Activated naive CD4-positive, alpha-beta T cell treated with anti-CD3 and anti-CD28 coated beads, Interleukin-2, amount 10 ng/mL, durations not matched to agents 7 days and 5 days (primary cell): ENCODE measurements at places on chromosomes 6 and 20.

GRCh38 chr6:20936949-20937348 lies 402.7 kb downstream of the CDKAL1 start:
- DNase-seq = no peak

DNA sequence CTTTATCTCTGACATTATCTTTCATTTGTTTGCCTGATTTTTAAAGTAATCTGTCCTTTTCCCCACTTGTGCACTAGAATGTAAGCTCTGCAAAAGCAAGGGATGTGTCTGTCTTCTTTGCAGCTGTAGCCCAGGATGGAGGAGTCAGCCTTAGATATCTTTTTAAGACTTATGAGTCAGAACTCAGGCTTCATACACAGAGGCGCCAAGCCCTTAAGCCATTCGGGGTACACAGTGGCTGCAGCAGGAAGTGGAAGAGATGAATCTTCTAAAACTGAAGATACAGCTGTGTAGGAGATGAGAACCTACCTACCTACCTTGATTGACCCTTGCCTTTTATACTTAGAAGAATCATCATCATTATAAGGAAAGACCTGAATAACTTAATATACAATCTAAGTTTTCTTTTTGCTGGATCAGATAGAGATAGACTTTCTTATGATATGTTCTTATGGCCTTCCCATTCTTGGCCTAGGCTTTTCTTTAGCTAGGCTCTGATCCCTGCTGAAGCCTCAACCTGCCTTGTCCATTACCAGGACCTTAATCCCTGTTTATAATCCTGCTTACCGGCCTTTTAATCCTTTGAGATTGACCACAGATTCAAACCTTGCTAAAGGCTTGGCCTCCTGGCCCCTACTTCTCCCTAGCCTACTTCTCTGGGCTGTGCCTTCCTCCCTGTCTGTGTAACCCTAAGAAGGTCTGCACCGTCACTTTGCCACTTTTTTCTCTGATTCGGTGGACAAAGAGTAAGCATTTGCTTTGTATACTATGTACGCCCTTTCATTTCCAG lies 304.5 kb downstream of the PRL start:
- DNase-seq = no peak

GRCh38 chr6:50655848-50656453 lies 57.4 kb upstream of the TFAP2D start:
- no peak for DNase-seq

DNA sequence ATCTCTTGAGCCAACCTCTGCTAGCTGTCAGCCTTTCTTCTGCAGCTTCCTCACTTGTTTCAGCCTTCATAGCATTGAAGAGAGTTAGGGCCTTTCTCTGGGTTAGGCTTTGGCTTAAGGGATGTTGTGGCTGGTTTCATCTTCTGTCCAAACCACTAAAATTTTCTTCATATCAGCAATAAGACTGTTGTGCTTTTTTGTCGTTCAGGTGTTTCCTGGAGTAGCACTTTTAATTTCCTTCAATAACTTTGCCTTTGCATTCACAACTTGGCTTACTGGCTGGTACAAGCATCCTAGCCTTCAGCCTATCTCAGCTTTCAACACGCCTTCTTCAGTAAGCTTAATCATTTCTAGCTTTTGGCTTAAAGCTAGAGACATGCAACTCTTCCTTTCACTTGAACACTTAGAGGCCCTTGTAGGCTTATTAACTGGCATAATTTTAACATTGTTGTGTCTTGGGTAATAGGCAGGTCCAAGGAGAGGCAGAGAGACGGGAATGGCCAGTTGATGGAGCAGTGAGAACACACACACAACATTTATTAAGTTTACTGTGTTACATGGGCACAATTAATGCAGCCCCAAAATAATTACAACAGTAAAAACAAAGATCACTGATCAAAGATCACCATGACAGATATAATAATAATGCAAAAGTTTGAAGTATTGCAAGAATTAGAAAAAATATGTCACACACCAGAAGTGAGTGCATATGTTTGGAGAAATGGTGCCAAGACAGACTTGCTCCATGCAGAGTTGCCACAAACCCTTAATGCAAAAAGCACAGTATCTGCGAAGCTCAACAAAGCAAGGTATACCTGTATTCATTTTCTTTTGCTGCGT lies 98.6 kb downstream of the HIVEP1 start:
- peak; percentile 25 for DNase-seq

DNA sequence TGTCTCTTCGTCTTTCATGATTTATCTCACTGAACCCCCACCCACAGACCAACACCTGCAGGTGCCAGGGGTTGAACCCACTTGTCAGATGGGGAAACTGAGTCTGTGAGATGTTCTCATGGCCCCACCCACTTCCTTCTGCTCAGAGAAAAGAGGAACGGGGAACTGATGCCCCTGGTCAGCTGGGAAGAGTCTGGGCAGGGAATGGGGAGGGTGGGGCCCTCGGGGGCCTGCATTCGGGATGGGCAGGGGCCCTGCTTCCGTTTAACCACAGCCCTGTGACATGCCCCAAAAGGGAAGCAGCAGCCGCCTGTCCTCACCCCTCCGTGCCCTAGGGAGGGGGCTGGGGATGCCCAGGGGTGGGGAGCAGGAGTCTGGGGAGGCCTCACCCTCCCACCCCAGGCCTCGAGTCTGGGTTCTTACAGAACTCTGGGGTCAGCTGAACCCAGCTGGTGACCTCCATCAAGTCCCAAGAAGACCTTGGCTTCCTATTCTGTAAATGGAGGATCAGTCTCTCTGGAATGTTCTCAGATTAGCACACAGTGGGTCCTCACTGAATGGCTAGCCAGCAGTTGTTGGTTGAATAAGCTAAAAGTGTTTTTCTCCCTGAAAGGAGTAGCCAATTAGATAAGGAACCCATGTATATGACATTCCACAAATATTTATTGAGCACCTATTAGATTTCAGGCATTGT lies 81.5 kb downstream of the CEBPB start:
- DNase-seq = no peak

GRCh38 chr6:118468682-118469465 lies 79.2 kb upstream of the PLN start:
- DNase-seq = no peak

DNA sequence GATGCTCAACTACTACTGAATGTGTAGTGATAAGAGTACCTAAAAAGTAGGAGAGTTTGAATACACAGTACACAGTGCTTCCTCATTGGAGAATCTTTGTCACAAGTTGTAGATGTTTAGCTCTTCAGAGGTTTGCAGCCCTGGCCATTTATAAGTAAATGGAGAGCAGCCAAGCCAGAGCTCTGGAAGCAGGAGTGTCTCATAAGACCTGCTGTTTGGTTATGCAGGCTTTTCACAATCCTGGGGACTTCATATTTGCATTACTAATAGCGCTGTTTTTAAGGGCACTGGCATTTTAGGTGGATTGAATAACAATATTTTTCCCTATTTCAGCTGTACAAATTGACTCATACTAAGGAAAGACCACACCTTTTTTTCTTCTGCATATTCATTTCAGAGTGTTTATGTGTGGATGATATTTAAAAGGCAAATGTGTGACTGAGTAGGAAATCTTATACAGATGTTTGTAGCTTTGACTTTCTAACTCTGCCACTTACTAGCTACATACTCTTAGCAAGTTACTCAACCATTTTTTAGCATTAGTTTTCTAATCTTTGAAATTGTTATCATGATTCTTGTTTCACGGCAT lies 730.5 kb upstream of the MAP3K7 start:
- no peak for DNase-seq

- DNase-seq = no peak
These were observed 11.8 kb downstream of the DCBLD1 start for GRCh38 chr6:117494283-117494682.

DNA sequence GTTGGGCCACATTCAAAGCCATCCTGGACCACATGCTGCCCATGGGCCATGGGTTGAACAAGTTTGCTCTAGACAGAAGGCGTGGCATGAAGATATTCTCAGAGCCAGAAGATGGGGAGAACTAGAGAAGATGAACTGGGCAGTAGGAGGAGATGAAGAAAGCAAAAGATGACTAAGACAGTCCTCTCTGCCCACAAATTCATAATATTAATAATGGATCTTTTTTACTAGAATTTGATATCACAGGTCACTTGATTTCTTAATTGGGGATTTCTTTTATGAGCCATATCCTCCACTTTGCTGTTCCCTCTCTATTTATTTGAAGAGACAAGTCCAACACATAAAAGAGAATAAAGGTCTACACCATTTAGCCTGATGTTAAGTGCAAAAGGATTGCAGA lies 25.5 kb upstream of the EDN1 start:
- no peak for DNase-seq

DNA sequence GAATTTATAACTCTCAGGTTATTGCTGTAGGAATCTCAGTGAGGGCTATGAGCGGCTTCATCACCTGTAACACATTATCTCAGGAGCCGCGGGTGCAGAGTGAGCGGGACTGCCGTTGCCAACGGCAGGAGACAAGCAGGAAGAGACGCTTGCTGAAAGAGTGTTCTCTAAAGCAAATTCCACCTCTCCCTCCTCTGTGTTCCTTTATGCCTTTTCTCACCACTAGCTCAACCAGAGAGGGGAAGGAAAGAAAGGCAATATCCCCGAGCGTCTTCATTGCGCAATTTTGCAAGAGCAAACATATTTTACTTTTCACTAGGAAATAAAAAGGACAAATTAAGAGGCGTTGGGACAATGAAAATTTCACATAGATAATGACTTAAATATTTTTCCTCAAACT lies 185.2 kb upstream of the EXOC2 start:
- no peak for DNase-seq

DNA sequence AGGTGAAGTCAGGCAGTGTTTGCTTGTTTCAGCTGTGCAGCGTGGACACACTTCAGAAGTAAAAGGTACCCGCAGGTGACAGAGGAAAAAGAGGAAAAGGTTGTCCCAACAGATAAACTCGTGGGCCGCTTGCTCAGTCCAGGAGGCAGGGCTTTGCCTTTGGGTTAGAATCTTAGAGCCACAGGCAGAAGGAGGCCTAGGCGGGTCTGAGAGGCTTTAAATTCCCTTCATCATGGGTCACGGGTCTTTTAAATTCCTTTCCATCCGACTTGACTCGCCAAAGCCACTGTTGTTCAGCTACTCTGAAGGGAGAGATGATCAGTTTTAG lies 48.2 kb downstream of the AGPAT4 start:
- no peak for DNase-seq

DNA sequence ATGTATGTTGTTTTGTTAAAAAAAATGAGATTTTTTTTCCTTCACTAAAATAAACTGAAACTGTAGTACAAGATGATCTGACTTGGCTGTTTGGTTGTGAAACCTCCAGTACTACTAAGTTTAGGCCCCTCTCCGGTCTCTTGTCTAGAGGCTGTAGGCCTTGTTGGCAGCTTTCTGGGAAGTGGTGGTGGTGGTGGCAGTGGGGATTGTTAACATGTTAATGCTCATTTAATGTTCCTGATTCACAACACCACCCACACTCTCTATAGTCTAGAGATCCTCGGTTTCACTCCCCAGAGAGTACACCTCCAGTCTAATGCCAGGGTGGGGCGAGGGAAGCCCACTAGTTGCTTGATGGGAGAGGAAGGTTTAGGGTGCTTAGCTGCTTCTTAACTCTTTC lies 24.1 kb downstream of the STK4 start:
- peak; percentile 48 for DNase-seq

GRCh38 chr6:88538130-88538706 lies 372.1 kb upstream of the CNR1 start:
- DNase-seq = peak; percentile 26

DNA sequence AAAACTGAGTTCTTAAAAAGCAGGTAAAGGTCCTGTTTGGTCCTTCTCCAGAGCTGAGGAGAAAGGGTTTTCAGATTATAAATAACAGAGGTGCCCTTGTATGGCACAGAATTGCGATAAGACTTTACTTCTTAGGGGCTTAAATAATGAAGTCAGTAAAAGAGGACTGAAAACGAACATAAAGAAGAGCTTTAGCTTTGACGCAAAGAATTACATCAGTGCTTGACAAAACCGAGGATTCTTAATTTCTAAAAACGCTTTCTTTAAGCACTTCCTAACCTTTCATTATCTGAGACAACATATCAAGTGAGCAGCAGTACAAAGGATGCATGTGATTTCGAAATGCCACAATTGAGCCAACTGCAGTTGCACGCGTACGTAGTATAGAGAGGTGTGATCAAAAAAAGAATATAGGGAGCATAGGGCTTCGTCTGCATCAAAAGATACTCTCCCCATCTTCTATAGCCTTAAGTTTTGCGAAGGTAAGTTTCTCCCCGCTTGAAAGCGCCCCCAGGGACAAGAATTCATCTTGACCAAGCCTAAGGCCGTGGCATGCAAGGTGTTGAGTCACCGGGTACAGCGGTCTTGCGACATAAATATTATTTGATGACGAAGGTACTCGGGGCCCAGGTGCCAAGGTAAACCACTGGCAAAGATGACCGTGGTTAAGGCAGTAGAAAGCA lies 778 bp upstream of the LOC128125822 start:
- no peak for DNase-seq

DNA sequence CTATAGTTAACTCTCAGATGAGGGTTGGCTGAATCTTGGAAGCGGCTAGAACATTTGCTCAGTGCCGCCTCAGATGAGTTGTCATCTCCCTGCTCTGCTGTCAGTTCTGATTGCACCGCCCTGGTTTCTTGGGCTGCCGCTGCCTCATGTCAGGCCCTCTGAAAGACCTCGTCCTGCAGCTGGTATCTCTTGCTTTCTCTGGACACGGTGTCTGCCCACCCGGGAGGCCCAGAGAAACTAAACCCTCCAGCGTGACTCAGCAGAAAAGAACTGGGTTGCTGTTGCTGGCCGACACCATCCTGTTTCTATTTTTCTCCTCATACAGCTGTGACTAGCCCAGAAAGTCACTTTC lies 355.4 kb downstream of the CD83 start:
- DNase-seq = no peak

GRCh38 chr6:44151348-44152108 lies 7.1 kb upstream of the CAPN11 start:
- peak; percentile 85 for DNase-seq

- peak; percentile 30 for DNase-seq
These were observed 1.9 kb downstream of the SNX5 start for GRCh38 chr20:17966432-17967310.

DNA sequence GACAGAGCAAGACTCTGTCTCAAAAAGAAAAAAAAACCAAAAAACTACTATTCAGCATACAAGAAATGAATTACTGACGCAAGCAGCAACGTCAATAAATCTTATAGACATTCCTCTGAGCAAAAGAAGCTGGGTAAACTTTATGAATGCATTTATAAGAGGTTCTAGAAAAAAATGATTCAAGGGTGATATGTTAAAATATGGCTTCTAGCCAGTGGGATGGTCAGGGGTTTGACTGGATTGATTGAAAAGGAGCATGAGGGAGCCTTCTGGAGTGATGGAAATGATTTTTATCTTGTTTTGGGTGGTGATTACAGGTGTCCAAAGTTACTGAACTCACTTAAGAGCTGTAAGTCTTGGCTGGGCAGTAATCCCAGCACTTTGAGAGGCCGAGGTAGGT lies 64.9 kb upstream of the SALL4 start:
- DNase-seq = no peak

GRCh38 chr6:78842953-78843352 lies 24.4 kb upstream of the IRAK1BP1 start:
- DNase-seq = no peak

DNA sequence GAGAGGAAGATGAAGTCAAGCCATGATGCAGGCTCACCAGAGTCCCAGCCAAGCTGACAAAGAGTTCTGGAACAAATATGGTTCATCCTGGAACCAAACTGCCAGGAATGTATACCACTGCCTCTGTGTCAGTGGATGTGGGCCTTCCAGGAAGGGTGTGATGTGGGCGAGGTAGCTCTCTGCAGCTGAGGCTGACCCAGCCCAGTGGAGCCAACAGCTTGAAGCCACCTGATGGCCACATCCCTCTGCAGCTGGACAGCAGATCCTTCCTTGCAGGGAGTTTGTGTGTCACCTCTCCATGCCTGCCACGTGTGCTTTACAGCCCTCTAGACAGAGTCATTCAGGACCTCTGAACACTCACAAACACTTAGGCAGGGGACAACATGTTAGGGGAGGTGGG lies 142.0 kb upstream of the RIN2 start:
- no peak for DNase-seq
